ENCODE measurements at places on chromosomes 11 and 22. TPM values are rescaled to one million over a fixed set of nuclear protein-coding genes. Genes with fewer than 3 reads are reported as not detected.

The C11orf42 gene
- not detected for total RNA-seq

The KRTAP5-7 gene
- not detected for total RNA-seq

The SCGB1A1 gene
- not detected for total RNA-seq

The SCUBE1 gene
- 0.08 TPM for total RNA-seq

The LGALS12 gene
- total RNA-seq: not detected

The ZFTA gene
- total RNA-seq: 7.3 TPM
